ENCODE measurements at places on chromosomes 2 and 18.

- no peak for DNase-seq
Measured at GRCh38 chr2:217316743-217317142, 456.9 kb upstream of the TNP1 start.

GRCh38 chr2:235206980-235207579 lies 255.3 kb downstream of the SH3BP4 start:
- no peak for DNase-seq

GRCh38 chr2:28158791-28159190 lies 233.9 kb upstream of the FOSL2 start:
- DNase-seq = no peak

DNA sequence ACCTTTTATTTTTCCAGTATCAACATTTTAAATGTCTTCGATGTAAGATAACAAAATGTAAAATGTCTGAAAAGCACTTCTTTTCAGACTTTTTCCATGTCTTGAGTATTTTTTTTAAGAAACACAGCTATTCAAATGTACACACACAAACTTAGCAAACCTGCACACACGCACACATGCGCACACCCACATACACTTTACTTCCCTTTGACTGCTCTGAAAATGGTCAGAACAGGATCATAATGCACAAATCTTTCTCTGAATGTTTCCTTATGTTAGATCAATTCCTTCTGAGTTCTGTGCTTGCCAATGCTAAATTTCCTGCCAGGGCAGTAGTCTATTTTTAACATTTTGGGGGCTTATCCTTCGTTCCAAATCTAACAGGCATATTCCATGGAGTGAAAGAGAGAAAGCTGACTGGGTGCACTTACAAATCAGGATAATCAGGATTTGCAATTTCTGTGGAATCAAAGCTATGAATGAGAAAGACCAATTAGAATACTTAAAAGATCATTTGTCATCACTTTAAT lies 136.3 kb downstream of the ZEB2 start:
- DNase-seq = no peak

DNA sequence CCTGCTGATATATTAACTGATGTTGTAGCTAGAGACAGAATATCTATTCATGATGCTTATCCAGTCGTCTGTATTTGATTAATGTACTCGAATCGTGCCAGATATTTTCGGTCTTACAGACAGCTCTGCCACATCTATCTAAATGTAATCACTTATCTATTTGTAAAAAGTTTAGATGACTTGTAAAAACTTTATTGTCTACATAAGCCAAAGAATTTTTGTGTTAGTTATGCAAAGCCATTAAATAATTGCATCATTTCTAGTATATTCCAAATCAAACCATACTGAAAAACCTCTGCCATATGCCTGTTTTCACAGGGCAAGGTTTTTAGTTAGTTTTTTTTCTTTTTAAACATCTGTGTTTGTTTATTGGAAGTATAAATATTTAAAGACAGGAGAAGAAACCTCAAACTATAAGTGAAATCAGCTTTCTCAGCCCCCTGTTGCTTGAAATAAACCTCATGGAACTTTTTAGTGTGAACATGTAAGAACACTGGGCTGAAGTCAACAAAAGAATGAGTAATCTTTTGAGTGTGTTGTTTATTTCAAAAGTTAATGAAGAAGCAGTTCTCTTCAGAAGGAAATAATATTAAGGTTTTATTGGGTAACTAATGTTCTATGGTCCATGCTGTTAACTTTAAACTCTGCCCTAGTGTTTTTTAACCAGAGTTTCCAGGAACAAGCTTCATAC lies 657.6 kb upstream of the SYT4 start:
- no peak for DNase-seq

DNA sequence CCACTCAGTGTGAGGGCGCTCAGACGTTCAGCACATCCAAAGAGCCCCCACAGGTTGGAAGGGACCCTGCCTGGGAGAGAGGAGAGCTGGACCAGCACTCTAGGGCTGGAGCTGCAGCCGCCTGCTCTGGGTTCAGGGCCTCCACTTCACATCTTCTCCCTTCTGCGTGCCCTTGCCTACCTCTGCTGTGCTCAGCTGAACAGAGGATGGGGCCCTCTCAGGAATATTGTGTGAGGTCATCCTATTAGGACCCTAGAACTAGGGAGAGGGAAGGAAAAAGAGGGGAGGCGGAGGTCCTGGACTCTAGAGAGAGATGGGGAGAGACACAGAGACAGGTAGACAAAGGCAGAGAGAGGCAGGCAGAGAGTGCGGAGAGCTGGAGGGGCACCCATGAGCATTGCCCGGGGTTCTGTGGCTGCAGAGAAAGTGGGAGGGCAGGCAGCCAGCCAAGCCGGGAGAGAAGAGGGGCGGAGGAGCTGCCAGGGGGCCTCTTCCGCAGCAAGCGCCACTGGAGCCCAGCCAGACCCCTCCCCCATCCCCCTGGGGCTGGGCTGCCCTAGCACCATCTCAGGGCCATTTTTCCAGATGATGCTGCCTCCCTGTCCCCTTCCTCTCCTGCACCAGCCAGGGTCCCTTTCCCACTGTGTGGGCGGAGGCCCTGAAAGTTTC lies 8.3 kb upstream of the TNS1 start:
- DNase-seq = no peak

DNA sequence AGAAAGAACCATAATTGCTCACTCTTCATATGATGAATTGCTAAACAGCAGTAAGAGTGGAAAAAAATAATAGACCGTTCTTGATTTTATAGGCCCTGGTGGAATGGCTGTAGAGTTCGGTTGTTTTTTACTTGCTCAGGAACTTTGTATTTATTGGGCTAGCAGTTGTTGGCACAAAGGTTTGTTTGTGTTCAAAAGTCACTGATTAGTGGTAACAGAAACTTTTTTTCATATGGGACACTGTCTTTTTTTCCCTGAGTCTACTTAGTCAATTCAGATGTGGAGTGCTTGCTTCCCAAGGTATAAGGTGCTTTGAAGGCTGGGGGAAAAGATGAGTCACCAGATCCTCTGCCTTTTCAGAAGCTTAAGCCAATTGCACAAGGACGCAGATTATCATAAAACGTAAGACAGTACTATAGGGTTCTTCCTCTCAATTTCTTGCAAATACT lies 25.8 kb downstream of the PHLPP1 start:
- DNase-seq = peak; percentile 32

DNA sequence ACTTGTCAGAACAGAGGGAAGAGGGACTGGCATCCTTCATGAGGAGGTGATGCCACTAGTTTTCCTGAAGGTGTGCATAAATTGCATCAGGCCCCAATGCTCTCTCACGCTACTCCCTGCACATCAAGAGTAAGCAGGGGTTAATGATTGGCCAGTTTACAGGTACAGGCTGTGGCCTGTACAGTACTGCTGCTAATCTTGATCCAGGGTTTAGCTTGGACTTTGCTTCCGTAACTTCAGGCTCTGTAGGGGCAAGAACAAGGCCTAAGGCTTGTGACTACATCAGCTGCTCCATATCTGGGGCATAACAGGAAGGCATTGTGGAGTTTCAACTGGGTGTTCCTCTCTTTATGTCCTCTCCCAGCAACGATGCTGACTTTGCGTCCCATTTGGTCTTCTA lies 96.8 kb upstream of the FZD7 start:
- no peak for DNase-seq

Measured in T-helper 2 cell treated with Interferon-gamma antibody and Interleukin-4, amounts not matched to agents 5 μg/mL and 100 μg/mL, for 36 hours (primary cell).